Activated T-helper 17 cell treated with anti-CD3 and anti-CD28 coated beads, Interleukin-2, amount 50 U/mL, for 72 hours (primary cell): ENCODE measurements at places on chromosomes 12 and 14.

DNA sequence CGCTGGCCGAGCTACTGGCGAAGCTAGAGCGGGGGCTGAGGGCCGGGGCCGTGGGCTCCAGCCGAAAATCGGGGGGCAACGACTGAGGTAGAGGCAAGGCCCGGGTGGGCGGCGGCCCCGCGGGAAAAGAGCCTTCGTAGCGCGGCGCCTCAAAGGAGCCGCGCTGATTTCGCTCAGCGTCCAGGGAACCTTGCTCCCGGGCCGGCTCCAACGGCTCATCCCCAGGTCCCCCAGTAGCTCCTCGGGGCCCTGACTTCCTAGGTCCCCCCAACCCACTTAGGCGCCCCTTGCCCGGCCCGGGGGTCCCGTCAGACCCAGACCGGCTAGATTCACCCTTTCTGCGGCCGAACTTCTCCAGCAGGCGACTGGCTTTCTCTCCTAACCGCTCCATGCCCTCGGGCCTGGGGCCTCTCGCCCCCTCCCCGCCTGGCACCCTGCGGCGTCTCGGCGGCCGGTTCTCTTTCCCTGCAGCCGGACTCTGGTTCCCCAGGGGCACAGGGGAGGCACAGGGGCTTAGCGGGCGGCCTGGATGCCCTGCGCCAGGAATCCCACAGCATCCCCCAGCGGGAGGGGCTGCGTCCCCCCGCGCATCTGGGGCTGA lies 375 bp downstream of the AJUBA start:
- ATAC-seq, result peak; percentile 3

- no peak for ATAC-seq
Observed at GRCh38 chr12:75937486-75937885, 94.1 kb downstream of the PHLDA1 start.

DNA sequence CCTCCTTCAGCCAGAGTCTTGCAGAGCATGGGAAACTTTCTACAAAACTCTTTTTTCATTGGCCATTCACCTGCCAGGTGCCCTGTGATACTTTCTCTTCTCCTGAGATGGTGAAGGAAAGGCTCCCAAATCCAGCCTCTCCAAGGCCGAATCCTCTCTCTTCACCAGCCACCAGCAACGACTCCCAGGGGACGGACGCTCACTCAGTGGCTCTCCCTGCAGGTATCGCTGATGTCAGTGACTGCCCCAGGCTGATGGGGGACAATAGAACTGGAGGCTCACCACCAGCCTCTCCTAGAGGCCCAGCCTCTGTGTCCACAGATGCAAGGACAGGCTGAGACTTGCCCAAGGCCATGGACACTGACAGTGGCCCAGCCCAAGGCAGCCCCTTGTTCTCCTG lies 204.1 kb downstream of the BCL11B start:
- ATAC-seq, result no peak

DNA sequence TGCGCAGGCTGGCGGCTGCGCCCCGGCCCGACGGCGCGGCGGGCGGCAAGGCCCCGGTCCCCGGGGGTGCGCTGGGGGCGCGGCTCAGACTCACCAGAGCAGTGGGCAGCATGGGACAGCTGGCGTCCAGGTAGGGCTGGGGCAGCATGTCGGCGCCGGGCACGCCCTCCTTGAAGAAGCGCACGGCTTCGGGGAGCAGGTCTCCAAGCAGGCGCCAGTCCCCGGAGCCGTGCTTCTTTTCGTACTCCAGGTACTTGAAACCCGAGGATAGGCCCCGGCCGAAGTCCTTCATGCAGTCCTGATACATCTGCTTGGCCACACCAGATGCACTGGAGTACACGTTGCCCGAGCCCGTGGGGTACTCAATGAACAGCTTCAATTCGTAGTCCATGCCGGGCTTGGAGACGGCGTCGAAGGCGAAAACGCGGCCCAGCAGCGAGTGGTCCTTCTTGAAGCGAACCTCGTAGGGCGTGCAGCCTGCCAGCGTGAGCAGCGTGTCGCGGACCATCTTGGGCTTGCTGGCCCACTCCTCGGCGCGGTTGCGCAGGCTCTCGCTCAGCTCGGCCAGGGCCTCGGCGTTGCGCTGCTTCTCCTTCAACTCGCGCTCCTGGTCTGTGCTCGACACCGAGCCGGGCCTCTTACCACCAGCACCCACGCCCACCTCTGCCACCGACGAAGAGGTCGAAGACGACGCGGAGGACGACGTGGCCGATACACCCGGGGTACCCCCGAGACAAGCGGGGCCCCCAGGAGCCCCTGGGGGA lies 2.2 kb downstream of the IRF2BPL start:
- ATAC-seq, result no peak

DNA sequence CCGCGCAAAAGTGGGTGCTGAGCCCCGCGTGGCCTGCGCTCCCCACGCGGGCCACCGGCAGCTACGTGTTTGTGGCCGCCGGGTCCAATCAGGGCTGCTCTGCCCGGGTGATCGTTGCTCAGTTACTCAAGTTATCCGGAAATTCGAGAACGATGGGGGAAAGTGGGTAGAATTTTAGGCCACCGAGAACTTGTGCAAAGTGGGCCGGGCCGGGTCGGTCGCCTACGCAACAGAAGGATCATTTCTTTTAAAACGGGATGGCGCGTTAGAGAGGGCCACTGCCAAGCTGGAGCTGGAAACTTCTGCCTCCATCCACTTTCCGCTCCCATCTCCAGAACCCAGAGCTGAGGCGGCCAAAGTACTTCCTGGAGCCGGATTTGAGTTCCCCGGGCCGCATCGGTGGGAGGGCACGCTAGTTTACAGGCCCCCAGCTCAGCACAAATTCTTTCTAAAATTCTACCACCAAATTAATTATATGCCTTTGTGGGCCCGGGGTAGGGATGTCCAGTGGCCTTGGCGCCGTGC lies 3.5 kb downstream of the RFX4 start:
- no peak for ATAC-seq

- ATAC-seq, result no peak
Observed at GRCh38 chr14:58428118-58428683, 682 bp downstream of the KIAA0586 start.
